Fibroblast of lung (primary cell): ENCODE measurements at places on chromosomes 3 and 15.
A peak's percentile ranks its signal among the peaks of the same experiment; 100 is the strongest.

GRCh38 chr3:38576526-38577370, 72.7 kb downstream of the SCN5A start:
- no peaks in the 10 kb centered on the region for H3K27me3 ChIP-seq
- H3K4me1 ChIP-seq = no peaks in the 10 kb centered on the region
- H3K27ac ChIP-seq = no peak overlapping the region
- no peak for DNase-seq

DNA sequence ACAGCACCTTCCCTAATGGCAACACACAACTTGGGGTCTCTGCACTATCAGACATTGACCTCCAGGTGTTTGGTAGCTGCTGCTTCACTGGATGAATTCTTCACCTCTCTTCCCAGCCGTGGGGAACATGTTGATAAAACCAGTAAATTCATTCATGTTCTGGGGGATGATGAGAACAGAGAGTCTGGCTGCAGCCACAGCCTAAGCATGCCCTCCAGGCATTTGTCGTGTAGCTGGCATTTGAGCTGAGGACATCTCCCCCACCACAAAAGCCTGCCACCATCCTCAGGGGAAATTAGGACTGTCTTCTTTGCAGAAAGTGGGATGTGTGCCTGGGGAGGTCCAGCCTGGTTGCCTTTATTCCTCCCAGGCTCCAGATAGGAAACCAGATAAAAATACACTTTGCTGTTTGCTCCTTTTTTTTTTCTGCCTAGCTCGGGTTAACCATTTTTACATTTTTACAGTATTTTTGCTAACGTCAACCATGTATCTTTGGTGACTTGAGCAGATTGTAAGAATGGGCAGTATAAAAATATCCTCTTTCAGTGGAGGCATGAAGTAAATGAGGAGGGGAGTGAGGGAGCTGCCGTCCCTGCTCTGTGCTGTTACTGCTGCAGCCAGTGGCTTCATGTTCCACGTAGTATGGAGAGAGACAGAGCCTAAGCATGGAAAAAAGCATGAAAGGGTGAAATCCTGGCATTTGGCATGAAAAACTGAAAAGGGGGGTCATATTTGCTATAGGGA, 444.0 kb downstream of the EPHB1 start:
- H3K27me3 ChIP-seq = no peaks in the 10 kb centered on the region
- no peak overlapping the region for H3K4me3 ChIP-seq
- DNase-seq = no peak
- no peak overlapping the region for H3K27ac ChIP-seq

DNA sequence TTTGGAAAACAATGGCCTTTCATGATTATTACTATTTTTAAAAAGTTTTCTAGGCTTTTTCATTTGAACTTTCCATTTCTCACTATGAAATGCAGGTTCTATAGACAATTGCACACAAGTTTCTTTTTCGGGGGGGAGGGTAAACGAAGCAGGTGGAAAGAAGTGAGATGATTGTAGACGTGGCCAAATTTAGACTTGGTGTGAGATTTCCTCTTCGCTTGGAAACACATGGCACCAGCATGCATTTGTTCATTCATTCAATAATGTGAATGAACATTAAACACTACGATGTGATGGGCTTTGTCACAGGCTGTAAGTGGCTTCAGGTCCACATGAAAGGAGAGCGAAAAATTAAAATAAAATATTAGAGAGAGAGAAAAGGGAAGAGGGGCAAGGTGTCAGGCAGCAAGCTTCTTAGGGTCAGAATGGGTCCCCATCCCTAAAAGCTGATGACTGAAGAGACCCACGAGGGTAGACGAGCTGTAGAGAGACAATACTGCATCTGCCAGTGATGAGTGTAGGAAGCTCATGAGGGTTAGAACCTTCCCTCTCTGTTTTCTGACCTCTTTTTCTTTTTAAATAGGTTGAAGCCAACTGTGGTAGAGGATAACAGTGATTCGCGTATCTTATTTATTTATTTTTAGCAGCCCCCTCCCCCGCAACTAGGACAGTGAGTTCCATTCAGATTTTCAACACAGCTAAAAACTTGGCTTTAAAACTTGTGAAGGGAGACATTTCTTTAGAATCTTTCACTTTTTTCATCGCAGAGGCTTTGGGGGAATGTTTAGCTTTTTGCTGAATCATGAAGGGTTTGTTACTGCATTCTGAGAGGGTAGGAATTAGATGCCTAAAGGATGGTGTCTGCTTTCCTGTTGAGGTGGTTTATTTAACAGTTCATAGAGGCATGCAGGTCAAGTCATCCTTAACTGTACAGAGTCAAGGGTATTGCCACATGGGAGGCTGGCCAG, 36.2 kb downstream of the GAP43 start:
- peak; percentile 30 for DNase-seq
- no peaks in the 10 kb centered on the region for H3K36me3 ChIP-seq
- peaks cover 5% of the 10 kb centered on the region for H3K4me1 ChIP-seq
- H3K27ac ChIP-seq = peak overlapping the region; percentile 78
- no peaks in the 10 kb centered on the region for H3K27me3 ChIP-seq

DNA sequence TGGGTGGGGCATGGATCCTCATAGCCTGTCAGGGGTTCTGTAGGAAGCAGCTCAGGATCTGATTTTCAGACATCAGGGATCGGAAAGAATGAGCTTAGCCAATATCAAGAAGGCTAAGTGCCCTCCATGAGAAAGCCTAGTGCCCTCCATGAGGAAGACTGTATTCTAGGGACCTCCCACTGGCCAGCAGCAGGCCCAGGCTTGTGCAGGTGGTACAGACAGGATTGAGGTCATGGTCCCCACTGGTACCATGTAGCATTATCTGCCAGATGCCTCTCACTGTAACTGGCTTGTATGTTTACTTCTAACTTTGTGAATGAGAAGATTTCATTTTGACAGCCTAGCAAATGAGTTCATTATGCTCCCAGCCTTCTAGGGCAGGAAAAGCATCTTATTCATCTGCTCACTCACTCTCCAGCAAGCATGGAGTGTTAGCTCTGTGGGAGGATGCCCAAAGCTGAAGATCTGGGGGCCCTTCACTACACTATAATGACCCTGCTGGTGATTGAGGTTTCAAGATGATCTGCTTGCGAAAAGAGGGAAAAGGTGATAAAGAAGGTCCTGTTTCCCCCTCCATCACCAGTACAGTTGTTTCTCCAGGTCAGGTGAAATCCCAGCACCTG, 7.5 kb downstream of the EPHB1 start:
- no peaks in the 10 kb centered on the region for H3K27me3 ChIP-seq
- H3K36me3 ChIP-seq = no peaks in the 10 kb centered on the region
- no peaks in the 10 kb centered on the region for H3K4me1 ChIP-seq
- no peak overlapping the region for H3K4me3 ChIP-seq
- DNase-seq = no peak
- H3K27ac ChIP-seq = no peak overlapping the region

GRCh38 chr3:31980530-31981205, 394 bp downstream of the OSBPL10 start:
- H3K4me1 ChIP-seq = peaks cover 2% of the 10 kb centered on the region
- no peaks in the 10 kb centered on the region for H3K36me3 ChIP-seq

DNA sequence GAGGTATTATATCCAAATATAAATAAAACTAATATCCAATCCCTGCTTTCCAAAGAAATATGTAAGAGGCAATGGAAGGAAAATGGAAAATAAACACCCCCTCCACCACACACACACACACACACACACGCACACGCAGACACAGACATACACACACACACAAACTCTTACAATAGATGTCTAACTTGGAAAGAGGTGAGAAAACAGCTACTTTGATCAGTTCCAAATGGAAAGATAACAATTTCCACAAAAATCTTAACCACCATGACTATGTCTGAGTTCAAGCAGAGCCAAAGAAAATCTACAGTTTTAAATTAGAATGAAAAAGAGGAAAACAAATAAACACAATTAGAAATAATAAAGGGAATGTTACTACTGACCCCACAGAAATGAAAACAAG, 285.3 kb upstream of the TGFBR2 start:
- peak; percentile 51 for DNase-seq
- H3K4me3 ChIP-seq = no peak overlapping the region
- no peaks in the 10 kb centered on the region for H3K27me3 ChIP-seq
- no peak overlapping the region for H3K27ac ChIP-seq

DNA sequence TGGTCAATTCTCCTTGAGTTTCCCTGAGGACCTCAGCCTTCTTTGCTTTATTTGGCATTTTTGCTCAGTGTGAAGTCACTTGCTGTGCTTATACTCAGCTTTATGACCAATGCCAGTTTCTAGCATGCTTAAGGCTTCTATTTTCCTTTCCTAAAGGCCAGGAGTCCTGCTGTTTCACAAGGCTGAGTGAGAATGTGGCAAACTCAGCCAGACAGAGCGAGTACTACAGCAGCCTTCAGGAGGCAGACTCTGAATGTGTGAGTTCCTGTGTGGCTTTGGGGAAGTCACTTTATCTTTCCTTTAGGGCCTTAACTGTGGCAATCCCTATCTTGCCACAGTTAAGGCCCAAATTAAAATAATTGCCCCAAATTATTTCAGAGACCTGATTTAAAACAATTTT, 213.2 kb upstream of the MRPL3 start:
- no peaks in the 10 kb centered on the region for H3K36me3 ChIP-seq
- no peak overlapping the region for H3K27ac ChIP-seq
- no peaks in the 10 kb centered on the region for H3K27me3 ChIP-seq
- no peaks in the 10 kb centered on the region for H3K4me1 ChIP-seq

GRCh38 chr15:25850154-25851111, 12.7 kb downstream of the ATP10A start:
- no peaks in the 10 kb centered on the region for H3K27me3 ChIP-seq
- peak; percentile 69 for DNase-seq
- H3K27ac ChIP-seq = peak overlapping the region; percentile 96
- peak overlapping the region; percentile 53 for H3K4me3 ChIP-seq

DNA sequence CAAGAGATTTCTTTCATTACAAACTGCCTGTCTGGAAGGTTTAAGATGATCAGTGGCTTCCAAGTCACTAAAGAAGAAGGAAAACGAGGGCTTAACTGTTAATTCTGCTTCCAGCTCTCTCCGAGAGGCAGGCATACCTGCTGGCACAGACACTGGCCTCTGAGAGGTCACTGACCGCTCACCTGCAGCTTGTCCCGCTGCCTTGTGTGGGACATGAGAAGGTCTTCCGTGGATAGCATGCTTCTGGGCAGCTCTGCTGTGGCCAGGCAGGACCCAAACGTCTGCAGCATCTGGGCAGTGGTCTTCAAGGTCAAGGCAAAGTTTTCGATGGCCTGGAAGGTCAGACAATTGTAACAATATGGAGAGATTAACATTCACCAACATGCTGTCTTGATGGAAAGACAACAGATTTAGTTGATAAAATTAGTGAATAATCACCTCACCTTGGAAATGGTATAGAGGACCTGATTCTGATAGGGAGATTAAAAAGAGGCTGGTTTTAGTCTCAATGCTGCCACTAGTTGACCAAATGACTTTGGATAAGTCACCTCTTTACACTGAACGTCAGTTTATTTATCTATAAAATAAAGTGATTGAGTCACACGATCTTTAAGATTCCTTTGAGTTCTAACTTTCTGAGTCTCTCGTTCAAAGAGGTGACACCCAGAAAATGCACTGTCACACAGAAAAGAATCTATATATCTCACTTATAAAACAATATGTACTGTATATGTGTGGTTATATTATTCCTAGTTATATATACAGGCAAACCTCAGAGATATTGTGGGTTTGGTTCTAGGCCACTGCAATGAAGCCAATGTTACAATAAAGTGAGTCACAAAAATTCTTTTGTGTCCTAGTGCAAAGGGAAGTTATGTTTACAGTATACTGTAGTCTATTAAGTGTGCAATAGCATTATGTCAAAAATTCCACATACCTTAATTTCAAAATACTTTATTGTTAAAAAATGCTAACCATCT, 65.1 kb downstream of the B3GNT5 start:
- DNase-seq = peak; percentile 76
- H3K27ac ChIP-seq = no peak overlapping the region
- no peaks in the 10 kb centered on the region for H3K36me3 ChIP-seq
- H3K27me3 ChIP-seq = no peaks in the 10 kb centered on the region
- H3K4me3 ChIP-seq = no peak overlapping the region

GRCh38 chr3:41323467-41324155, 124.3 kb downstream of the CTNNB1 start:
- no peaks in the 10 kb centered on the region for H3K36me3 ChIP-seq
- H3K27ac ChIP-seq = no peak overlapping the region
- no peak for DNase-seq
- H3K4me1 ChIP-seq = no peaks in the 10 kb centered on the region
- H3K27me3 ChIP-seq = no peaks in the 10 kb centered on the region

DNA sequence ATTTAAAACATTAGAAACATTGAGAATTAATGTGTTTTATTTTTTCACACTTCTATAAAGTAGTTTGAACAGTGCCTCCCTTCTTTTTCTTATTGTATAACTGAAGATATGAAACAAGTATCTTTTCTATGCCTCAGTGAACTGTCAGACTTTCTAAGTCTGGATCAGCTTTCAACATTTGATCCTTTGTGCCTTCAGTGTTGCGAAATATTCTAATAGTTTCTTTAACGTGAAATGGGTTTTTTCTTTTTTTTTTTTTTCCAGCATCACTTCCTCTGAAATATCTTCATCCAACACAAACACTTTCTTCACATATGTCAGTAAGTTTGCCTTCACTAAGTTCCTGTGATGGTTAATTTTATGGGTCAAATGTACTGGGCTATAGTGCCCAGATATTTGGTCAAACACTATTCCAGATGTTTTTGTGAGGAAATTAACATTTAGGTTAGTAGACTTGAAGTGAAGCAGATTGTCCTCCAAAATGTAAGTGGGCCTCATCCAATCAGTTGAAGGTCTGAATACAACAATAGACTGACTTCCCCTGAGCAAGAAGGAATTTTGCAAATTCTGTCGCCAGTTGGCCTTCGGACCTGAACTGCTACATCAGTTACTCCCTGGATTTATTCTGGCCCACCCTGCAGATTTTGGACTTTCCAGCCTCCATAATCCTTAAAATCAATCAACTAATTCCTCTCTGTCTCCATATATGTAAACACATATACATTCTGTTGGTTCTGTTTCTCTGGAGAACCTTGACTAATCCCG, 6.4 kb upstream of the CPOX start:
- H3K36me3 ChIP-seq = no peaks in the 10 kb centered on the region
- no peak overlapping the region for H3K27ac ChIP-seq
- H3K4me1 ChIP-seq = no peaks in the 10 kb centered on the region
- no peak for DNase-seq

DNA sequence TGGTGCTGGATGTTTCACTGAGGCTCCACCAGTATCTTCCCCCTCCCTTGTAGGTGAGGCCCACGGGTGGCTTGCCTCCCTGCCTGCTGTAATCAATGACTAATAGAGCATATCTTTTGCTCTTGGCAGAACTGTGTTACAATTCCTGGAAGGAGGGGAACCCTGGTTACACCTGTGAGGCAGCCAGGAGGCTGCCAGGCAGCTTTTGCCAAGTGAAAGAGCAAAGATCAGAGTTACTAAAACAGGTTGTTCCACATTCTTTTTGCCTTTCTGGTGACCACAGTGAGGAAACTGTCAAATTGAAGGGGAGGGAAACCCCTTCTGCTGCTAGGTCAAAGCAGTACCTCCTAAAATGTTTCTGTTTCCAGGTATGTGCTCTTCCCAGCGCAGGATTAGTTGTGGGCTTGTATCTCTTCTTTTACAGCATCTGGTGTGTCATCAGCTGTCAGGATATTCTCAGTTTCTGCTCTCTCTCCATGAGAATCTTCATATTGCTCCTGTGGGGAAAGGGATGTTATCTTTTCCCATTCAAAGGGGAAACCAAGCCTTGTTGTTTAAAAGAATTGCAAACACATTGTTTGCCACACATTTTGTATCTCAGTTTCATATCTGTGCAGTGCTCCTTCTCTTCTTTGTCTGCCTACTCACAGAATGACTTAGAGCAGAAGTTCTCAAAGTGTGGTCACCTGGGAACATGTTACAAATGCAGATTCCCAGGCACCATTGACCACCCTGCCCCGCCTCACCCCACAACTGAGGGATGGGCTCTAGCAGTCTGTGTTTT, 137.4 kb upstream of the UMPS start:
- H3K27ac ChIP-seq = no peak overlapping the region
- H3K27me3 ChIP-seq = peaks cover 5% of the 10 kb centered on the region
- H3K4me1 ChIP-seq = no peaks in the 10 kb centered on the region
- no peak overlapping the region for H3K4me3 ChIP-seq
- DNase-seq = no peak
